Stimulated activated CD4-positive, alpha-beta T cell treated with anti-CD3 and anti-CD28 coated beads, Interleukin-4, amount 100 ng/mL, for 4 hours (primary cell): ENCODE measurements at places on chromosomes 11 and 22.
A peak's percentile ranks its signal among the peaks of the same experiment; 100 is the strongest.

DNA sequence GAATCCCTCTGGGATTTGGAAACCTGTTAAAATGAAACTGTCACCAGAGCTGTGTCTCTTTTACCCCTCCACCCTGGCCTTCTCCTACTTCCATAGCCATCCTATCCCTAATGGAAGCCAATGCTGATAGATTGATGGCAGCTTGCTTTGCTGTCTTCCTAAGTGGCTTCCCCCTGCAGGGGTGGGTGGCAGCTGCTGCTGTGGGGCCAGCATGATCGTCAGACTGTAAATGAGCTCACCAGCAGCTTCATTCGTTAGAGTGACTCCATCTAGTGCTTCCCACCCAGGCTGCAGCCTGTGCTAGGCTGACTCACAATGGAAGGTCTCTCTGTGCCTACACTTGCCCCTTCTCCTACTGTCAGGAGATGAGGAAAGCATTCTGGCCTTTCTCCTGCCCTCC, 311.0 kb downstream of the BUD13 start:
- DNase-seq, result no peak

GRCh38 chr11:121688055-121688491, 235.3 kb upstream of the SORL1-AS1 start:
- DNase-seq, result no peak

DNA sequence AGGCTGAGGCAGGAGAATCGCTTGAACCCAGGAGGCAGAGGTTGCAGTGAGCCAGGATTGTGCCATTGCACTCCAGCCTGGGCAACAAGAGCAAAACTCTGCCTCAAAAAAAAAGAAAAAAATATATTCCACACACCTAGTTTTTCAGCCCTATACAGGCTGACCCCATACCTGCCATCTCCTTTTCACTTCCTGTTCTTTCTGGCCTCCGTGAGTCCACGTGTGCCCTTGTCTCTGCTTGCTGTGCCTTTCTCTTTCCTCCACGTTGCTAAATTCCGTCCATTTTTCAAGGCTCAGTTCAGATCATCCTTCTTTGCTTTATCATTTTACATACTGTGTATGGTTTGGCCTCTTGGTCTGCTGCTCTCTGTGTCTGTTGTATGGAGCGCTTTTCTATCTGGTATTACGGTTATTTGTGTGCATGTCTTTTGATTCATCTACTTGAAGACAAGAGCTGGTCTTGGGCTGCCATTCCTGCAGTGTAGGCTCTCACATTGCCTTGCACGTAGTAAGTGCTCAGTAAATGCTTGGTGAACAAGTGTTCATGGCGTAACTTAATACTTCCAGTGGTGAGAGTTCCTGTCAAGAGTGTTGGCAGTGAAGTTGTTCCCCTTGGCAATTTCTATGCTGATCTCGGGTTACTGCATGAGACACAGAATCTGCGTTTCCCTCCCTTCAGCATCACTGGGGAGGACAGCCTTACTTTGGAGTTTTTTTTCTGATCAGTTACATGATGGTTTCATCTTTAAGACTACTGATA, 57.5 kb downstream of the PTPRJ start:
- DNase-seq, result no peak

DNA sequence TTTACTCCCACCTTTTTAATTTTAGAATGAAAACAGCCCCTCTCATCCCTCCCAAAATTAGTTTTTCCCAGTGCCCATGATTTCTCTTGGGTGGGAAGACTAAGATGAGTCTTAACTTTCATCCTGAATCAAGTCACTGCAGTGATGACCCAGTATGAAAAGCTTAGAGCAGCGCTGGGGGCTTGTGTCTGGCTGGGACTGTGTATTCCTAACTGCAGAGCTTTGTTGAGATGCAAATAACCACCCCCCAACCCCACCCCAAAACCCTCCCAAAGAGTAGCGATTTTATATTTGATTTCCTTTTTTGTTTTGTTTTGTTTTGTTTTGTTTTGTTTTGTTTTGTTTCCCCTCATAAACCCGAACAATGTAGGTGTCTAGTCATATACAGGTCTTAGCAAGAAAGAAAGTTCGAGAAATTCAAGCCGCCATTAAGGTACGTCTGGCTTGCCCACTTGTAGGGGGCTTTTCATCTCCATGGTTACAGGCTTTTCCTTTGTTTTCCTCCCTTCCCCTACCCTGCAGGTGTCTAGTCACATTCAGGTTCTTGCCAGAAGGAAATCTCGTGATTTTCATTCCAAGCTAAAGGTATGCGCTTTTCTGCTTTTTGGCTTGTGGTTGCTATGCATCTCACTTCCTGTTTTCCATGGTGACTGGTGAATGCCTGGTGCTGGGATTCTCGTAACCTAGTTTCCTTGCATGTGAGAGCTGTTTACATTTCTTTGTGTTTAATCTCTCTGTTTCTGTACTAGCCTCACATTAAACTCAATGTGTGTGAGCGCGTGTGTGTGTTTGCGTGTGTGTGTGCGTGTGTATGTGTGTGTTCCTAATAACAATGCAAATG, 144.6 kb upstream of the RASSF10 start:
- DNase-seq, result no peak

DNA sequence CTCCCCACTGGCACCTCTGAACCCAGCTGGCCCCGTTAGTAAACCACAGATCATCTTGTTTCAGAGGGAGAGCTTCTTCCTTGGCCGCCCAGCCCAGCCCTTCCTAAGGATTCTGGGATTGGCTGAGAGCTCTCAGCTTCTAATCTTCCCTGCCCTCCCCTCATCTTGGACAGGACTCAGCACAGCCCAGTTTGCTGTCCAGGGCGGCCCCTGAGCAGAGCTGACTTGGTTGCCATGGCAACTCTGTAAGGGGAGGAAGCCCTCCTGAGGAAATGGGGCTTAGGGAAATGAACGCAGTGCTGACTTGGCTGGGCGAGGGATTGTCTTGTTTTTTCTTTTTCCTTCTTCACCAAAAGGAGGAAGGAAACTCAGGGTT, 4.6 kb downstream of the APOL4 start:
- no peak for DNase-seq

- DNase-seq, result no peak
Measured at GRCh38 chr22:27755521-27756211, 45.9 kb downstream of the MN1 start.

- no peak for DNase-seq
Measured at GRCh38 chr22:35910003-35910769, 118.4 kb downstream of the RBFOX2 start.

- DNase-seq, result no peak
Measured at GRCh38 chr11:66407651-66408050, 13.2 kb upstream of the NPAS4 start.

DNA sequence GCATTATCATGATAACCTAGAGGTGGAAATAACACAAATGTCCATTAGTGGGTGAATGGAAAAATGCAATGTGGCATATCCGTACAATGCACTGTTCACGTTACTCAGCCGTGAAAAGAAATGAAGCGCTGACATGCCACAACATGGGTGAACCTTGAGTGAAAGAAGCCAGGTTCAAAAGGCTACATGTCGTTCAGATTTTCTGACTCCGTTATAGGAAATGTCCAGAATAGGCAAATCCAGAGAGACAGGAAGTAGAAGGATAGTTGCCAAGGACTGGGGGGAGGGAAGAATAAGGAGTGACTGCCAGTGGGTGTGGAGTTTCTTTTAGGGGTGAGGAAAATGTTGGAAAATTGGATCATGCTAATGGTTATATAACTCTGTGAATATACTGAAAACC, 133.8 kb downstream of the ATXN10 start:
- DNase-seq, result no peak

GRCh38 chr22:48354096-48354495, 1473.6 kb downstream of the BRD1 start:
- no peak for DNase-seq

DNA sequence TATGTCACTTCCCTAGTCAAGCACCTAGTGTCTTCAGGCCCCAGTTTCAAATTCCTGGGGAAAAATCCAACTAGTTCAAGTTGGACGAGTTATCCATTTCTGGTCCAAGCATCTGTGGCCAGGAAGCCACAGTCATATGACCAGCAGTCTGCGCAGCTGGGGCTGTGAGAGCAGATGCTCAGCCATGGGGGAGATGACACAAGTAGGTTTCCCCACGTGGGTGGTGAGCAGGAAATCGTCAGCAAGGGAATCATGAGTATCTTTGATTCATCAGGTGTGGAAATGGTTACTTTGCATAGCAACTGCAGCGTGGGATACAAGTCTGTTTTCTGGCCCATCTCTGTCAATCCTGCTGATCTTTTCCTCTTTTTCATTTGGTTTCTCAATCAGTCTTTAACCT, 185.3 kb downstream of the C11orf91 start:
- DNase-seq, result no peak

DNA sequence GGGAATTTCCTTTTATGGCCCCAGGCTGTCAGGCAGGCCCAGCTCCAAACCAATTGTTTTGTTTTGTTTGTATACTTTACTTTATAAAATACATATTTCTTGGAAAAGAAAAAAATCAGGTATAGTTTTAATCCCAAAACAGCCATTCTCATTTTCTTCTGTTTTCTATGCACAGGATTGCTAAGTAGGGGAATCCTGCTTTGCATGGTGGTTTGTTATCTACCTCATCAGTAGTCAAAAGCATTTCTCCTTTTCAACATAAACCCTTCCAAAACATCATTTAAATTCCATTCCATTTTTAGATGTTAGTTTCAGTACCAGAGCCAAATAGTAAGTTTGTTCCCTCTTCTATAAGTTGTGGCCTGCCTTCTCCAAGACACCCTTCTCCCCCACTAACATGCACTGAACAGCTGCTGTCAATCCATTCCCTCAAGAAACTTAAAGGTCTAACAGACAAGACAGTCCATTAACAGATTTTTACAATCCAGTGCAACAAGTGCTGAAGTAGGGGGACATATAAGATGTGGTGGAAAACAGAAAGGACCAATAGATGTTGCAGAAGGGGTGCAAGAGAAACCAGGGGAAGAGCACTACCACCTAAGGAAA, 3.7 kb downstream of the ILK start:
- DNase-seq, result no peak

GRCh38 chr11:17013548-17014320, 480 bp downstream of the PLEKHA7 start:
- DNase-seq, result peak; percentile 27

DNA sequence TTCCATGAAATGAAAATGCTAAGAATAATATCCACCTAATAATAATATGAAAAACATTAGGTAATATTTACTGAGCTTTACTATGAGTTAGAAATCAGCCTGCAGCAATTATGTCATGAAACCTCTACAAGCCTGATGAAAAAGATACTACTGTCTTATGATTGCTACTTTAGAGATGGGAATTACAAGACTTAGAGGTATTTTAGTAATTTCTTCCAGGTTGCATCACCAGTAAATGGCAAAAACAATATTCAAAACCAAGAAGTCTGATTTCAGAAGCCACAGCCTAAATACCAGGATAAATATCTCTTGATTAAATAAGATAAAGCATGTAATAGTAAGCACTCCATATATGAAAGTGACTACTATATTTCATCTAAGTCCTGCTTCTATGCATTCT, 13.8 kb downstream of the OR5B21 start:
- DNase-seq, result no peak

- no peak for DNase-seq
Measured at GRCh38 chr11:87265132-87265531, 227.4 kb downstream of the TMEM135 start.

- DNase-seq, result no peak
Measured at GRCh38 chr11:65432686-65433582, 10.3 kb downstream of the NEAT1 start.

DNA sequence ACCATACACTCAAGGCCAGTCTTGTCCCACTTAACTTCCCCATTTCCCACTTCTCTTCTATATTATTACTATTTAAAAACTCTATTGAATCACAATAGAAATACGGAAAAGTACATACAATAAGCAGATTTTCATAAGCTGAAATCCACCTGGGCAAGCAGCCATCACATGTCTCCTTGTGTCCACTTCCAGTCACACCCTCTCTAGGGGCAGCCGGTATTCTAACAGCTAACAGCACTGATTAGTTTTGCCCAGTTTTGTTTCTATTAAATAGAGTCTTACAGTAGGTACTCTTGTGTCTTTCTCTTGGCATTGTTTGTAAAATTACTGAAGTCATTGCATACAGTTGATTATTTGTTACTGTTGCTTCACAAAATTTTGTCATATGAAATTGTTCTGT, 37.8 kb downstream of the PPP6R3 start:
- DNase-seq, result no peak

- no peak for DNase-seq
Measured at GRCh38 chr11:256952-257737, 20.4 kb downstream of the PSMD13 start.

GRCh38 chr22:50243685-50244419, 971 bp downstream of the TUBGCP6 start:
- DNase-seq, result no peak

GRCh38 chr22:31495343-31495742, 993 bp upstream of the SFI1 start:
- no peak for DNase-seq

- DNase-seq, result no peak
Measured at GRCh38 chr11:95821640-95822039, 31.3 kb downstream of the CEP57 start.

DNA sequence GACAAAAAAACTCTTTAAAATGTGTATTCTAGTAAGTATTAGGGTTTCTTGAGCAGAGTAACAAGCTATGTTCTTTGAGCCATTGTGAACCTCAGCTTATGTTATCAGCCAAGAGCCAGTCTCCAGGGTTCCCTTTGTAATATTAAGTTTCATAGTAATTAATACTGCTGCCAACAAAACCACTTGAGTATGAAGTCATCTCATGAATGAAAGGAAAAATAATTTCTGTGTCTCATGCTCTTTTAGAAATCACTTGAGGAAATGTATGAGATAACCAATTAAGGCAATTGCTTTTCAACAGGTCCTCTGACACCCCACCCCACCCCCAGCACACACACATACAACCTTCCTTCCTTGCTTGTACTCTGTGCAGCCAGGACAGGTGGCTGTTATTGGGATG, 59.9 kb downstream of the BBOX1 start:
- DNase-seq, result no peak

DNA sequence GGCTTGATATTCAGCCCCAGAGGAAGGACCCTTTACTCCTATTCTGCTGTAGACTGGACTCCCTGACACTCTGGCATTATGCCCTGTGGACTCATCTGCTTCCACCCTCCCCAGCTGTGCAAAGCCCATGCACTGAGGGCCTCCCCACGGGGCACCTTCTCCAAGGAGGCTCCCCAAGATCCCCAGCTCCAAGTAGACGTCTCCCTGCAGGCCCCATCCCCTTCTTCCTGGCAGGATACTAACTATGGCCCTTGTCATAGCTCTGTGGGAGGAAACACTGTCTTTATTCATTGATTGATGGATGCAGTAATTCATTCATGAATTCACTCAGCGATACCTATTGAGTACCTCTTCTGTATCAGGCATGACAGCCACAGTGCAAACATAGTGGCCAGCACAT, 15.3 kb upstream of the APOL6 start:
- no peak for DNase-seq

DNA sequence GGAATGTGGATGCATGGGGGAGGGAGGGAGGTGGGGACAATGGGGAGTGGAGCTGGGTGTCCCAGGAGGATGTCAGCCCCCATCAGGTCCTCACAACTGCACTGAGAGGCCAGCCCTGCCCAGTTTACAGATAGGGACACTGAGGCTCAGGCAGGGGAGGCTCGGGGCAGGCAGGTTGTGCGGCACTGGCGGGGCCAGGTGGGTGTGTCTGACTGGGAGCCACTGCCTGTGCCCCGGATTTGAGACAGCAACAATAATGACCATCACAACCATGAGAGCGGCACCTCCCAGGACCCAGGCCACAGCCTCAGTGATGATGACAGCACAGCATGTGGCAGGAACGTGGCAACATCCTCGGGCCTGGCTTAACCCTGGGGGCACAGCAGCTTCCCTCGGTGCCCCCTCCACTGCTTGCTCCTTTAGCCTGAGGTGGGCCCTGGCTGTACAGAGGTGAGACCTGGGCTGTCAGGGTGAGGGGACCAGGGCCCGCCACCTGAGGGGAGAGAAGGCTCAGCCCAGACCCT, 32.0 kb downstream of the SHISAL1 start:
- DNase-seq, result no peak

GRCh38 chr11:19253817-19254216, 13.1 kb upstream of the E2F8 start:
- DNase-seq, result no peak
